NCI-H2171 treated with DMSO at 0.1 percent for 48 hours (cell line): ENCODE measurements at places on chromosomes 11 and 22.

- DNase-seq, result no peak
Measured at GRCh38 chr11:133601641-133602040, 69.3 kb upstream of the OPCML start.

DNA sequence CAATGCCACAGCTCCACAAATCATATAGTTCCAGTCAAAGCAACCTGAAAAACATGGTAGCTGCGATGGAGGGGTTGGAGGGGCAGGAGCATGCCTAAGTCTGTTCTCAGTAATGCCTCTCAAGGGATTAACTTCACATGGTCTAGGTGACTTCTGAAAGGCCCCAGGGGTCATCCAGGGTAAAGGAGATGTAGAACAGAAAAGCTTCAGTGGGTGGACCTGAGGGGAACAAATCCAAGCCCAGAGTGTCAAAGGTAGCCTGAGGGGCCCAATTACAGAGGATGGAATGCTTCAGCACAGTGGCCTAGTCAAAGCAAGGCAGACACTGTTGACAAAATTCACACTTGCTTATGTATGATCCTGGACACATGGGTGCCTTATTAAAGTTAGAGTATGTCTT lies 23.3 kb downstream of the OR4D9 start:
- DNase-seq, result no peak

GRCh38 chr11:74773476-74773875 lies 24.8 kb downstream of the RNF169 start:
- no peak for DNase-seq

DNA sequence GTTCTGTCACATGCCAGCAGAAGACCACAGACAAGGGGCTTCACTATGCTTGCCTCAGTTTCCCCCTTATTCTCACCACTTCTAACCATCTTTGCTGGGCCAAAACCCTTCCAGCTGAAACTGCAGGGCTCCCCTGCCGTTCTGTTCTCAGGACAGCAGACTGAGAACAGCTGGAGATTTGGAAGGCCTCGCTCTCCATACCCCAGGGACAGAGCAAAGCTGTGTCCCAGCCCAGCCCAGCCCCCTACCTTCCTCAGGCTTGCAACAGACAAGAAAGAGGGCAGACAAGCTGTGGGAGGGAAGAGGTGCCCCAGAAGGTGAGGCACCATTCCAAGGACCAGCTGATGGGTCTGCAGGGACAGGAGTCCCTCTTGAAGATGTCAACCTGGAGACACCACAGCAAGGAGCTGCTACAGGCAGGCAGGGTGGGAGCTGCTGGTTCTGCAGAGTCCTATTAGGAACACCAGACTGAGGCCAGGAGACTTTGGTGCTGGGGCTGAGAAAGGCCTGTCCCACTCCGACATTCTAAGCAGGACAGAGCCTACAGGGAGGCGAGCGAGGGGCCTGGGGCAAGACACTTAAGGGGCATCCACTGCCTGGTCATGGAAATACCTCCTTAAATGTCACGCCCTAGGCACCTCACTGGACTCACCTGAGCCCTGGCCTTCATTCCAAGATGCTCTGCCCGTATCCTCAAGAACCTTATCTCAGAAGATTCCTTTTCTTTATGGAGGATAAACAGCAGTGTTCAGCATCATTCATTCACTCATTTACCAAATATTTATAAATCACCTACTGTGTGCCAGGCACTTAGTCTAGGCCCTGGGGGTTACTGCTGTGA lies 6.9 kb downstream of the SCN2B start:
- no peak for DNase-seq

GRCh38 chr22:48952256-48953102 lies 875.2 kb downstream of the BRD1 start:
- no peak for DNase-seq
